Karpas-422 (cell line): ENCODE measurements at places on chromosomes 2 and 18. TPM values are rescaled to one million over a fixed set of nuclear protein-coding genes. Genes with fewer than 3 reads are reported as not detected.

The PTH2R gene
- 0.22 TPM in 1 of 2 replicates, not detected in the other for total RNA-seq

DNA sequence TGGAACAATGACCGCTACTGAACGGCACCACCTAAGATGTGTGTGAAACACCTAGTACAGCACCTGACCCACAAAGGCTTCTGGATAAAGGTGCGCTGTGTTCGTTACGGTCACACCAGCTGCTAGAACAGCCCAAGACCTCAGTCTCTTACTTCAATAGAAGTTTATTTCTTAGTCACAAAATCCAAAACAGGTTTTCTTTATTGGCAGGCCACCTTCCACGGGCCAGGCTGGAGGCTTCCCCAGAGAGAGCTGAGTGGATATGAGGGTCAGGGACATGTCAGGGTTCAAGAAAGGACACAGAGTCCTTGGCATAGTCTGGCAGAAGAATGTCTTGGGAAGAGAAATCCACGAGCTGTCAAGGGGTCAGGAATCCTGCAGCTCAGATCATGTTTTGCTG is 92.2 kb downstream of the COL6A3 start:
- H3K36me3 ChIP-seq: no peaks in the 10 kb centered on the region
- no peaks in the 10 kb centered on the region for H3K4me1 ChIP-seq
- 0 out of 2 replicates have a peak, but pooled peaks cover 3% of the 10 kb centered on the region for H3K27me3 ChIP-seq
- no peak overlapping the region for H3K4me3 ChIP-seq
- no peak overlapping the region for H3K27ac ChIP-seq

The RIT2 gene
- total RNA-seq: not detected in 2 replicates

DNA sequence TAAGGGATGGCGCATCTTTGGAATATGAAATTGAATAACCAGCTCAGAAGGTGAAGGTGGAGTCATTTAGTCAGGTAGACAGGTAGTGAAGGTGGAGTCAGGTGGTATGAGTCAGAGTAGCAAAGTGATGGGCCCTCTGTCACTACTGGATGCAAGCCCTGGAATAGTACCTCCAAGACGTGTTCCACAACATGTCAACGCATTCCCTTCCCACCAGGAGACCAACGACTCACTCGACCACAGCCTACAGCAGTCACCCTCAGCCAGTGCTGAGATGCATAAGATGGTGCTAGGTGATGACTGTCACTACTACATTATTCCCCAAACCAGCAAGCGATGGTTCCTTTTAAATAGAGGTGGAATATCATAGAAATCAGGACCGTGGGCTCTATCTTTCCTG is 6.8 kb downstream of the CPLX4 start:
- H3K4me3 ChIP-seq: no peak overlapping the region
- H3K27me3 ChIP-seq: no peaks in the 10 kb centered on the region
- H3K4me1 ChIP-seq: no peaks in the 10 kb centered on the region

- H3K36me3 ChIP-seq: no peaks in the 10 kb centered on the region
- H3K4me3 ChIP-seq: no peak overlapping the region
- no peaks in the 10 kb centered on the region for H3K4me1 ChIP-seq
- no peak for DNase-seq
Observed at GRCh38 chr2:137983581-137983980, 19.3 kb downstream of the HNMT start.

The HOXD11 gene
- not detected in 2 replicates for total RNA-seq
